ENCODE measurements at places on chromosomes 1 and 21.
A peak's percentile ranks its signal among the peaks of the same experiment; 100 is the strongest.

- no peak for DNase-seq
Observed at GRCh38 chr1:178143730-178144690, 50.1 kb downstream of the RASAL2 start.

DNA sequence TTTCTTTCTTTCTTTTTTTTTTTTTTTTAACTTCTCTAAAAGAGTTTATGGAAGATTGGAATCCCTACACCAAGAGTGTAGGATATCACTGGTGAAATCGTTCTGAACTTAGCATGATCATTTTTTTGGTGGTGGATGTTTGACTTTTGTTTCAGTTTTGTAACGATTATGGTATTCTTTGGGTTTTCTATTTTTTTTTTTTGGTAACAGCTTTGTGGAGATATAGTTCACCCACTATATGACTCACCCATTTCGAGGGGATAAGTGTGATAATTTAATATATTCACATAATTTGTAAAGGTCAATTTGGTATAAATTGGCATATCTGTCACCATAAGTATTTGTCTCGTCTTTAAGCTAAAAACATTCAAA lies 29.2 kb downstream of the AGPAT3 start:
- DNase-seq, result no peak

GRCh38 chr1:172277275-172277674 lies 143.2 kb upstream of the C1orf105 start:
- DNase-seq, result no peak

DNA sequence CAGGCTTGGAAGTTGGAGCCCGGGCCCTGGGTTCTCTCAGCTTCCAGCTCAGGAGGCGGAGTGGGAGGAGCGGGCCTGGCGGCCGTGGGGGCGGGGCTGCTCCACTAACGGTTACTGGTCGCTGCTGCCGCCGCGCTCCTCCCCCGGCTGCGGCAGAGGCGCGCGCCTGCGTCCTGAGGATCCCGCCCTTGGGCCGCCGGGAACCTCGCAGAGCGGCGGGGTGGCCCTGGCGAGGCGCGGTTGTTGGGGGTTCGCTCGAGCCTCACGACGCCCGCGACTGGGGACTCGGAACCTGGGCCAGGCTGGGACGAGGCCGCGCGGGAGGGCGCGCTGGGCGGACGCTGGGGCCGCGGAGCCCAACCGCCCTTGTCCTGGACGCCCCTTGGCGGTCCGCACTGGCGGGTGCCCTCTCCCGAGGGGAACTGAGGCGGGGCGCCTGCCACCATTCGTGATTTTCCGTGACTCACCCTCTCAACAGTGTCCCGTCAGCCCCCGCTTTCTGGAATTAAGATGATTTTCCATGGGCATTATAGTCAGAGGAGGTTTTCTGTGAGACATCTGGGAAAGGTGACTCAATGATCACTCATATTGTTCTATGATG lies 34.1 kb downstream of the OR2G3 start:
- DNase-seq, result peak; percentile 20
